ENCODE measurements at places on chromosomes 1 and 21.
A peak's percentile ranks its signal among the peaks of the same experiment; 100 is the strongest.

GRCh38 chr1:116255486-116256285 lies 117.4 kb upstream of the ATP1A1 start:
- no peak for DNase-seq

DNA sequence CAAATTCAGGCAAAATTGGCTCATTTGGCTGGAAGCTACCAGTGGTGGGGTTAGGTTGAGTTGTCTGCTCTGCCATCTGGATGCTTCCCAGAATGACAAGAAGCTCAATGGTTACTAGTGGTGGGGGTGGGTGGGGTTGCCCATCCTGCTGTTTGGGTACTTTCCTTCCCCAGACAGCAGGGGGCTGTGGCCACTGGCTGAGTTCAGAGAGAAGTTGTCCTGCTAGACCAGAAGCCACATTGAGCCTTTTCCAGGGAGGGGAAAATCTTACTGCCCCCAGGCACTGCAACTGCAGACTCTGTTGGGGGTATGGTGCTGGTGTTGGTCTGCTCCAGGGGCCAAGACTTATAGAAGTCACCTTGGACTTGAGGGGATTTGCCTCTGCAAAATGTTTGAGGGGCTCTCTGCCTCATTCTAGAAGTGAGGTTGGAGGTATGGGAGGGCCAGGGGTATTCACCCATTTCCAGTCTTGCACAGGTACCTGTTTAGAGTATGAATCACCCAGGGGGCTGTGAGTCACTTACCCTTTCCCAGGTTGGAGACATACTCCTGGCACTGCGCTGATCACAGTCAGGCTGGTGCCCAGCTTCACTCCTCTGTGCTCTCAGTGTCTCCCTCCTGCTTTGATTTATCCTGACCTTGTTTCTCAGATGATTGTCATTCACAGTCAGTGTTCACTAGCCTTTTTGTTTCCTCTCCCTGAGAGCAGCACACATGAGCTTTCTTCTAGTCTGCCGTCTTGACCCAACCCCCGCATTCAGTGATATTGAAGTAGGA lies 89.1 kb upstream of the NEGR1 start:
- no peak for DNase-seq

GRCh38 chr1:27296773-27297291 lies 25.1 kb upstream of the TMEM222 start:
- DNase-seq: peak; percentile 47

DNA sequence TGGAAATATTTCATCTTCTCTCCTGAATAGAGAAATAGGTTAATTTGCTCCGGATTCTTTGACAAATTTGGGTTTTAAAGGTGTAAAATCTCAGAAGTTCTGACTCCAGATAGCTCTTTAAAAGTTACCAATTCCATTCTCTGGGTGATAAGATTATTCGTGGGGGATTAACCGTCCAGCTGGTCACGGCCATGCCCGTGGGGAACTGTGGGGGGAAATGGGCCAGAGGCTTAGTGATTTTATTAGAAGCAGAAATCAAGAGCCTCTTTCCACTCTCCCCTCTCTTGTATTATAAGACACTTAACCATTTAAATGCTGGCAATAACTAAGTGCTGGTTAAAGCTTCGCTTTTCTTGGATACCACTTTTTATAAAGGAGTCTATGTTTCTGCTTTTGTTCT lies 376.4 kb upstream of the KAZN start:
- DNase-seq: no peak

GRCh38 chr1:7207875-7208646 lies 422.8 kb downstream of the CAMTA1 start:
- peak; percentile 84 for DNase-seq

DNA sequence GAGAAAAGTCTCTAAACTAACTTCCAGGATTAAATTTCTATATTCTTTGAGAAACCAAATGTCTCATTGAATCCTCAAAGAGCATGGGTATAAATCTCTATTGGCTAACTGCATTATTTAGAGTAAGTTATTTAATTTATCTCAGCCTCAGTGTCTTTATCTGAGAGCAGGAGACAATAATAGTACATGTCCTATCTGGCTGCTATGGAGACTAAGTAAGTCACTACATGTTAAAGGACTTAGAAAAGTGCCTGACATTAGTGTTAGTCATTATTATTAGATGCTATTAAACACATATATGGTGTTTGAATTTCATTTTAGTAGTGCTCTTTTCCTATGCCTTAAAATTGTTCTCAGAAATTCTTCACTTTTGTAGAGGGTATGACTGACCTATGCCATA lies 505.2 kb downstream of the NEGR1 start:
- no peak for DNase-seq

GRCh38 chr1:194052514-194053338 lies 866.3 kb upstream of the B3GALT2 start:
- no peak for DNase-seq

DNA sequence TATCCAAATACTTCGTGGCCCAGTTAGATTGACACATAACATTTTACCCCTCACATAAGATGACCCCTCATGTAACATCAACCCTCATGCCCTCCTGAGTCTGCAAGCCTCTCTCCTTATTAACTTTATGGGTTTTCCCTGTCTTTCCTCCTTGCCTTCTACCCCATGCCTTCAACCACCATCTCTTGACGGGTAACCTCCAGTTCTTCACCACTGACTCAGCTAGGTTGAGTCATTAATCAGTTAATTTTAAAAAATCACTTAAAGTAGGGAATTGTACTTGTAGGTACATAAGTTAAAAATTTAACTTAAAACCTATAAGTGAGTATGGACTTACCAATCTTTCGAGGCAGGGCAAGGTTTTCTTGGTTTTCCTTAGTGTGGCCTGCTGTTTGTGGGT lies 330.7 kb downstream of the CAMTA1 start:
- DNase-seq: no peak

GRCh38 chr1:212949771-212950170 lies 570 bp upstream of the VASH2 start:
- DNase-seq: no peak

All from iris pigment epithelial cell (primary cell).